ENCODE measurements at places on chromosomes 4 and X.

GRCh38 chr4:144288011-144288903, 147.7 kb upstream of the GYPA start:
- no peak for DNase-seq

- DNase-seq = no peak
Measured at GRCh38 chr4:87112063-87112462, 108.4 kb downstream of the KLHL8 start.

DNA sequence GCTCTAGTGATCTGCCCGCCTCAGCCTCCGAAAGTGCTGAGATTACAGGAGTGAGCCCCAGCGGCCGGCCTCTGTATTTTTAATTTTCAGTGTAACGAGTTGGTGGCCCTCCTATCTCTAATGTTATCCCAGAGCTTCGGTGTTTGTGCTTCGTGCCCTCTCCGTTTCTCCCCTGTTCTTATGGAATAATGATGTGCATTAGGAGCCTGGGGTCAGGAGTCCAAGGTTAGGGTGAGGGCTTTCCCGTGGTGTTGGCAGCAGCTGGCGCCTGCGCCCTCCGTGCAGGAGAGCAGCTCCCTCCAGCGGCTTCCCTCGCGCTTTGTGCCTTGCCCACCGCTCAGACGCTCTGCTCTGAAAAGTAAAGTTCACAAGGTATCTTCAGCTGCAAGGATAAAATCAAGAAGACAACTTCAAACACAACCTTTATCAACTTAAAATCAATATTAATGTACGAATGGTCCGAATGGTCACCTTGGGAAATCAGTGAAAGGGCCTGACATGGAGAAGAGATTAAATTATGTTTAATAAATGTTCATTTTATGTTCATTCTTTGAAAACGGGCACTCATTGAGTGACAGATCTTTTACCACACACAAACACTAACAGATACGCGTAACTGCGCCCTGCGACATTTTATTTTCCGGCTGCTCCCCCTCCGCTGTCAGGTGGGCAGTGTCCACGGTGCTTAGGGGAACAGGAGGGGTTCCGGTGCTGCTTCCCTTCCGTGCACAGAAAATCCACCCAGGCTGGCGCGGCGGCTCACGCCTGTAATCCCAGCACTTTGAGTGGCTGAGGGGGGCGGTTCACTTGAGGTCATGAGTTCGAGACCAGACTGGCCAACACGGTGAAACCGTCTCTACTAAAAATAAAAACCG, 62.4 kb downstream of the TRAPPC11 start:
- peak; percentile 27 for DNase-seq

DNA sequence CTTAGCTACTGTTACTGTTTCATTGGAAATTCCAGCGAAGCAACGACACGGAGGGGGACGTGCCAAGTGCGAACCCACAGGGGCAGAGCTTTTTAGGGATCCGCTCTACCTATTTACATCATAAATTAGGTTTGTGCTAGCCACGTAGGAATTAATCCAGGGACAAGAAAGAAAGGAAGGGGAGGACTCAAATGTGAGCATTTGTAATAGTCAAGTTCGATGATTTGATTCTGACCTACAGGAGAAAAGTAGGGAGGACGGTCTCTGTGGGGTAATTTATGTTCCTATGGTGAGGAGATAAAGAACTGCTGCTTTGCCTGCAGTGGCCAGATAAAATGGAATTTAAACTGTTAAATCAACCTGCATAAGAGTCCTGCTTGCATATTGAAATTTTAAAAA, 1.7 kb downstream of the INTS6L start:
- no peak for DNase-seq

- no peak for DNase-seq
Measured at GRCh38 chr4:185911556-185912064, 99.6 kb upstream of the SORBS2 start.

GRCh38 chr4:10130178-10130888, 13.7 kb upstream of the WDR1 start:
- no peak for DNase-seq

- no peak for DNase-seq
Measured at GRCh38 chrX:152844256-152844655, 13.4 kb downstream of the NSDHL start.

GRCh38 chrX:68717663-68718442, 70.4 kb downstream of the STARD8 start:
- no peak for DNase-seq

DNA sequence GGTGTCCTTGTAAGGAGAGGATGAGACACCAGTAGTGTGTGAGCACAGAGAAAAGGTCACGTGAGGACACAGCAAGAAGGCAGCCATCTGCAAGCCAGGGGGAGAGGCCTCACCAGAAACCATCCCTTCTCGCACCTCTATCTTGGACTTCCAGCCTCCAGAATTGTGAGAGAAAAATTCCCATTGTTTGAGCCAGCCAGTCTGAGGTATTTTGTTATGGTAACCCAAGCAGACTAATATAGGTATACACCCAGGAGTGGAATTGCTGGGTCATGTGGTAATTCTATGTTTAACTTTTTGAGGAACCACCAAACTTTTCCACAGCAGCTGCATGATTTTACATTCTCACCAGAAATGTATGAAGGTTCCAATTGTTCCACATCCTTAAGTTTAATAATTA, 25.6 kb downstream of the ZDHHC9 start:
- no peak for DNase-seq

- DNase-seq = no peak
Measured at GRCh38 chr4:156196722-156197121, 243.1 kb upstream of the CTSO start.

DNA sequence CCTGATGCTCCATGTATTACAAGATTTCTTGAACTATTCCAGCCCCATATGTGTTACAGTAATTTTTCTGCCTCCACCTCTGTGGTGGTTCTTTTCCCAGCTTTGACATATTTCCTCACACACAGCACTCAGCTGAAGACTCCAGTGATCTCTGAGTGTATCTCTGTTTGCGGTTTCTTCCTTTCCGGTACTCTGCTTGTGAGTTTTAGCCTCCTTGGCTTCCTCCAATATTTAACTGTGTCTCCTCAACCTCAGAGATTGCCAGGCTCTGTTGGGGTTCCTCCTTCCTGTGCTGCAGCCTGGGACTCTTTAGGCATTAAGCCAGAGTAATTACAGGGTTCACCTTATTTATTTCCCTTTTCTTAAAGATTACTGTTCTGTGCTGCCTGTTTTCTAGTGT, 73.2 kb downstream of the NFKB1 start:
- no peak for DNase-seq

GRCh38 chr4:88208156-88208555, 49.7 kb upstream of the ABCG2 start:
- no peak for DNase-seq

GRCh38 chrX:103626855-103627254, 1.9 kb upstream of the TCEAL1 start:
- no peak for DNase-seq

DNA sequence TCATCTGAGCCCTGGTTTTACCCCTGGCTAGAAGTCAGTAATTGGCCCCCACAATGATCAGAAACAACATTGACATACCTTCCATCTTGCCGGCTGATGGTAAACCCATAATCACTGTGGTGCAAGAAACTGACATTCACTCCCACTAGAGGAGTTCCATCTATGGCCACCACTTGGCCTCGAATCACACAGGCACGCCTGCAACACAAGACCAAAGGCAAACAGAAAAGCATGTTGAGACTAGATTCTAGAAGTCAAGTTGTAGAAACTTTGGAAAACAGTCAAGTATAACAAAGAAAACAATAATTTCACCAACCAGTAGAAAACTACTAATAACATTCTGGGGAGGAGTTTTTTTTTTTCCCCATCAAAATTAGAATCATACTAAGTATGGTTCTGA, 183.4 kb downstream of the SH2D1A start:
- no peak for DNase-seq

GRCh38 chr4:46870411-46870810, 38.6 kb downstream of the COX7B2 start:
- DNase-seq = no peak

- DNase-seq = no peak
Measured at GRCh38 chrX:3184176-3184930, 143.1 kb downstream of the ARSF start.

GRCh38 chrX:70087857-70088630, 25.8 kb downstream of the OTUD6A start:
- DNase-seq = no peak

GRCh38 chrX:118847676-118848075, 24.1 kb downstream of the ZCCHC12 start:
- DNase-seq = peak; percentile 37

DNA sequence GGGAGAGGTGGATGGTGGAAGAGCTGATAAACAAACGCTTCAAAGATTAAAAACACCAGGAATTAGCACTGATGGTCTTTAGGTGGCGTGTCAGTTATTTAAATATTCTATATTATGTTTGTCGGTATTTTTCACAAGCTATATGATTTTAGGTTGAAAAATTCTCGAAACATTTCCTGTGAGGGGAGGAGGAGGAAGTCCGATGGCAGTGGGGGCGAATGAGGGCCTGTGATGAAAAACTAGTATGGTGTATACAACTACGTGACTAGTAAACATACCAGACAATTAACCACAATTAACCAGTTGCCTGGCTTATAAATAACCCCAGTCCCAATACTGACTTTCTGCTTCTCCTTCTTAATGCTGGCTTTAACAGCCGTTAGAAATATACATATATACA, 595 bp upstream of the NAP1L2 start:
- no peak for DNase-seq

GRCh38 chr4:8040607-8041006, 100.9 kb upstream of the AFAP1 start:
- DNase-seq = peak; percentile 65

GRCh38 chr4:121838136-121838535, 14.5 kb upstream of the CCNA2 start:
- no peak for DNase-seq

DNA sequence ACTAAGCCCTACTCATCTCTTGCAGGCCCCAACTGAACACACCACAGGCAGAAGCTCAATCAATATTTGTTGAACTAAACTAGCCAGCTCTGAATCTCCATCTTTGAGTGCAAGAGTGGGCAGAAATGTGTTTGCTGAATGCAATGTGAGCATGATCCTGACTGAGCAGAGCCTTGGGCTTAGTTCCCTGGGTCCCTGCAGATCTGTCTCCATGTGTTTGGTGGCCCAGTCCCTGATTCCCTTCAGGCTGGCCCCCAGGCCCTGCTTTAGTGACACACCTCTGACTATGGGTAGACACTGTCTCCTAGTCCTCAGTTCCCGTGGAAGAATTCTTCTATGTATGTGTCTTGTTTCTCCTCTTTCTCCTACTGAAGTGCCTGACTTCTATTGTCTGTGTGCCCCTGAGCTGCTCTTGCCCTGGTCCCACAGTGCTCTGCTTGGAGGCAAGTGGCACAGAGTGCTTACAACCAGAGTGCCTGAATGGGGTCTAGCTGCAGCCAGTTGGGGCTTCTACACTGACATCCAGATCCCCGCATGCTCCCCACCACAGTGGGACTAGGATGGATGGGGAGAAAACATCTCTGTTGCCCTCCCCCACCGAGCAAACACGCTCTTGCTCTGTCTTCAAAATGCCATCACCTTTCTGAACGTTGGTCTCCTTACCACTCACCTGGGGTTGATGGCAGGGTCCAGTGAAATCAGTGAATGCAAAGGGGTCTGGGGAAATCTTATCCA, 9.3 kb downstream of the PJA1 start:
- DNase-seq = no peak

- peak; percentile 61 for DNase-seq
Measured at GRCh38 chrX:16436348-16437188, 213.4 kb upstream of the S100G start.

GRCh38 chr4:173564461-173564860, 34.4 kb upstream of the HAND2 start:
- DNase-seq = no peak

Measured in iPS-NIHi11 (cell line).